ENCODE measurements at places on chromosomes 5 and 9.
A peak's percentile ranks its signal among the peaks of the same experiment; 100 is the strongest.

DNA sequence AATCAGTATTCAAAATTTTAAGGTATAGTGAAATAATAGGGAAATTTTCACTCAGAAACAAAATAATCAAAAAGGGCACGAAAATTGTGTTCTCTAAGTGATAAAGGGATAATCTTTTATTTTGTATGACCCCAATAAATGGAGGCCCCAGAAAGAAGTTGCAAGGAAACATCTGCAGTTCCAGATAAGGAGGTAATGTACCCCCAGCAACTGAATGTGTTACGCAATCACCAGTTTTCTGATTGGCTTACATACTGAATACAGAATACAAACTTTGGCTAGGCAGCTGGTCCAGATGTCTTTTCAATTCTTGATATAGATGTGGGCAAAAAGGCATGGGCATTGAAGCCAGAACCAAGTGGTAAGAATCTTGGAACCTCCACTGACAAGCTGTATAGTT is 1.7 kb upstream of the TOPORS start:
- no peak for DNase-seq

DNA sequence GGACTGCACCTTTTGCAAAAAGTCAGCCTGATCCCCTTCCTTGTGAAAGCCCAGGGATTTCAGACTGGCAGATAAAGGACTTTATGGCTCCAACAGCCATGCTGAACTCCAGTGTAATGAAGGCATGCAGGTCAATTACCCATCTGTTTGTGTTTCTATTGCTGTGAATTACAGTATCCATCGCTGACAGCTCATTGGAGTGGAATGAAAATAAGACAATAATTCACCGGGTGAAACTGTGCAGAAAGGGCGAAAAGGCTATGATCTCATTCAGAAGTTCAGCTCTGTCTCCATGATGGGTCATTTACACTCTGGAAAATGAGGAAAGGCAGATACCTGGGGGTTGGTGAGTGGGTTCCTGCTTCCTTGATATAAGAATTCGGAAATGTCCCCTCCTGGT is 148.0 kb downstream of the BRINP1 start:
- DNase-seq: no peak

GRCh38 chr5:53944981-53945380 is 365.4 kb downstream of the ARL15 start:
- DNase-seq: no peak

- no peak for DNase-seq
Observed at GRCh38 chr9:112970939-112971338, 41.1 kb downstream of the ZNF883 start.

- DNase-seq: no peak
Observed at GRCh38 chr5:56145511-56145910, 87.6 kb downstream of the ANKRD55 start.

DNA sequence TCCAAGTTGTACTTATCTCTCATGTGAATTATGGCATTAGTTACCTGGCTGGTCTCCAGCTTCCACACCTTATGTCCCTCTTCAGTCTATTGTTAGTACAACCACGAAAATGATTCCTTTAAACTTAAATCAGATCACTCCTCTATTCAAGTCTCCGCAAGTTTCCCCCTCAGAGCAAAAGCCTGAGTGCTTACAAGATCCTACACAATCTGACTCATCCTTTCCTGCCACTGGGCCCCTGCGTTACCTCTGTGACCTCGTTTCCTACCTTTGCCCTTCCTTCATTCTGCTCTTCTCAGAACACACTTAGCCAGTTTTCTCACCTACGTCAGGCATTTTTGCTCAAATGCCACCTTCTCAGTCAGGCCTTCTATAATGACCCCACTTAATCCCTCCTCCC is 45.1 kb upstream of the GLIS3 start:
- no peak for DNase-seq

GRCh38 chr5:36531401-36531800 is 75.0 kb upstream of the SLC1A3 start:
- DNase-seq: no peak

DNA sequence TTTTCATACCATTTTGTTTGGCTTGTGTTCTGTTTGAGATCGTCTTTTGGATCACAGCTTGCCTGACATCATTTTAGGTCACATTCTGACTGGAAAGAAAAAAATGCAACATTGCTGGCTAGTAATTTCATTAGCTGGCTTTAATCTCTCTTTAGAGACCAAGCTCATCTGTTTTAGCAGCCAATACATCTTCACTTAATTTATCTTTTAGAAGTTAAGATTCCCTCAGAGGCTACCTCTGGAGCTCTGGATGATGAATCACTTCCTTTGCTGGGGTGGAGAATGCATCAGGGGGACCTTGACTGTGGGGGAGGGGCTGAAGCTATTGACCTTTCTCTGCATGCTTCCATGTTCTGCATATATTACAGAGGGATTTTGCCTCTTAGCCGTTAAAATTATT is 181.5 kb upstream of the OTULINL start:
- no peak for DNase-seq

DNA sequence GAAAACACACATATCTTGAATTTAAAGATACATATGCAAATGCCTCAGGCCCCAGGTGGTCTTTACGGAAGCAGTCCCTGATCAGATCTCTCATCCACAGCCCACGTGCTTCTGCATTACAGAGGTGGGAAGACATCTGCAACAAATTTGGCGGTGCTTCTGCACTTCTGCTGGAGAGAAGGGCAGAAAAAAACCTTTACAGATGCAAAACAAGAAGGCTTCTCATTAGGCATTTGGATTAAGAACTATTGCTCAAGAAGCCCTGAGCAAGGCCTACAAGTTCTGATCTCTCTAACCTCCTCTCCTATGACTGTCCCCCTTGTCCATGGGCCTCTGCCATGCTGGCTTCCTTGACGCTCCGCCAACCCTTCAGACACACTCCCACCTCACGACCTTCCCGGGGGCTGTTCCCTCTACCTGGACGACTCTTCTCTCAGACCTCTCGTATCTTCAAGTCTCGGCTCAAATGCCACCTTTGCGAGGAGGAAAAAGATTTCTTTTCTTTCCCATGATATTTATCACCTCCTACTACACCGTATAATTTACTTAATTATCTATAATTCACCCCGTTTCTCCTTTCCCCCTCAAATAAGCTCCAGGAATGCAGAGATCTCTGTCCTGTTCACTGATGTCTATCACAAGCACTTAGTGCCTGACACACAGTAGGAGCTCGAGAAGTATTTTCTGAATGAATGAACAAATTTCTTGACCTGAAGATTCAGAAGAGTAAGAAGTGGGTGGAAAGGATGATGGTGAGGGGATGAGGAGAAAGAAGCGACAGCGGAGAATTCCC is 1.1 kb downstream of the MTMR12 start:
- peak; percentile 46 for DNase-seq

DNA sequence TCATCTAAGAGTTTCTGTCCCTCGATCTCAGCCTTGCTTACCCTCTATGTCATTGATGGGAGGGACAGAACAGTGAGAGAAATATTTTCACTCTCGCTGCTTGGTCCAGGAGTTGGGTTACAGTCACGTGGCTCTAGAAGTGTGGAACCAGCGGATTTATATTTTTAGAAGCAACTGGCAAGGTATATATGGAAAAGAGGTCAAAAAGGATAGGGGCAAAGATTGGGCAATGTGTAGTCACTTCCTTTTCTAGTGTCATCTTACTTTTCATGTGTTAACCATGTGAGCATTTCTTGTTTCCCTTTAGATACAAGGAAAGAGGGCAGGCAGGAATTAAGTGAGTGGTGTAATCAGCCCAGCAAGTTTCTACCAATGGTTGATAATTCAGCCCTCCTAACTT is 111.5 kb upstream of the ZNF366 start:
- no peak for DNase-seq

DNA sequence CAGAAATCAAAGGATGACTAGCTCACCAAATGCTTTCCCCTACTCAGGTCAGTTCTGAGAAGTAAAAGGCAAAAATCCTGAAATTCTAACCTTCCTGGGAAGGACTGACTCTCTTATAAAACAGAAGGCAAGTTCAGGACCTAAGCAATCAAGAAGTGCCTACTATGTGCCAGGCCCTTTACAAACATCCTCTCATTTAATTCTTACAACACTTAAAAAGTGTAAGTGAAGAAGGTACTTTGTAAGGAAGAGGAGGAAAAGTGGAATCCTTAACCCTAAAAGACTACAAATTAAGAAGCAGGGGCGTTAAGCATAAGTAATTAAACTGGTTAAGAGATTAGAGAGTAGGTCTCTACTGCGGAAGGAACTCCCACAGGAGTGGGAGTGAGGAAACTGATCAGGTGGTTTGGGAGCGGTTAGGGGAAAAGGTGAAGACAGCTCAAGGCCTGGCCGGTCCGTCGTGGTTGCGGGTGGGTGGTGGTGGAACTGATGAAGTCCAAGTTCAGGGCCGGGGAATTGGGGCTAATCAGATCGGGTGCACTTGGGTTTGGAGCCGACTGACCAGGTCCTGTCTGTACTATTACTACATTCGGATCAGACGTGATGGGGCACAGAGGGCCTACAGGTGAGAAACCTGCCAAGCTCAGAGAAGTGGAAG is 839 bp downstream of the MED27 start:
- peak; percentile 4 for DNase-seq

DNA sequence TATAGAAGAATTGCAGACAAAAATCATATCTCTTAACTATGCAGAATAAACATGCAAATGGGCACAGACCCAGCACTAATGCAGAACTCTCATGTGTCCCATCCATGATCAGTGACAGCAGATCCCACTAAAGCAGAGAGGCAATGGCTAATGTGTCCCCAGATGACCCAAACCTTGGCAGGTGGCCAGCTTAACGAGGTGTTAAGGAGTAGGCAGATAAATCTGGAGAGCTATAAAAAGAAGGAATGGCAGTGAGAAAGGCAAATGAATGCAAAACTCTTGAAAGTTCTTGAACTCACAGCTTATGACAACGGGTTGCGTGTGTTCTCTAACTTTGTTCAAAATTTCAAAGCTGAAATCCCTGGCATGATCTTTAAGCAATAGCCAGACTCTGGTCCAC is 265.4 kb downstream of the RASEF start:
- DNase-seq: no peak

- peak; percentile 35 for DNase-seq
Observed at GRCh38 chr5:133203317-133204305, 151.8 kb downstream of the HSPA4 start.

GRCh38 chr9:5922192-5922591 is 31.5 kb downstream of the MLANA start:
- no peak for DNase-seq

DNA sequence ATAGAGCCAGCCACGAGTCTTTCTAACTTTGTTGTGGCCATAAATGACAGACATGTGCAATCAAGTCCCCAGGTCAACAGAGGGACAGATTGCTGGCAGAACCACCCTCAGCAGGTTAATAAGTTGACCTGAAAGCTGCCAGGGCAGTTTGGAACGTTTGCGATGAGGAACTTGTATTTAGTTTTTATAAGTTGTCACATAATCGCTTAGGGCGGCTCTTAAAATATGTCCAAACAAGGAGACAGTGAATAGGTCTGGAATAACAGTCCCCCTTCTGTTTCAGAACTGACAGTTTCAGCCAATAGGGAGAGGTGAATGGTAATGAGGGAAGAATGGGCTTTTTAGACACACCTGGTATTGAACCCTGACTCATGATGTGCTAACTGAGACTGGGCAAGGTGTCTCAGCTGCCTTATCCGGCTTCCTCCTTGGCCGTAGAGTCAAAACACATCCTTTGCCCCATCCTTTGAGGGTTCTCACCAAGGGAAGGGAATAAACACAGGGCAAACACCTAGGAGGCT is 33.6 kb upstream of the GABRP start:
- DNase-seq: no peak

GRCh38 chr5:89968958-89969381 is 440.6 kb downstream of the CETN3 start:
- no peak for DNase-seq

- DNase-seq: no peak
Observed at GRCh38 chr9:124580186-124580585, 73.0 kb upstream of the NR5A1 start.

GRCh38 chr5:6573651-6574101 is 59.2 kb downstream of the NSUN2 start:
- no peak for DNase-seq

- no peak for DNase-seq
Observed at GRCh38 chr5:15483351-15484097, 16.5 kb upstream of the FBXL7 start.

DNA sequence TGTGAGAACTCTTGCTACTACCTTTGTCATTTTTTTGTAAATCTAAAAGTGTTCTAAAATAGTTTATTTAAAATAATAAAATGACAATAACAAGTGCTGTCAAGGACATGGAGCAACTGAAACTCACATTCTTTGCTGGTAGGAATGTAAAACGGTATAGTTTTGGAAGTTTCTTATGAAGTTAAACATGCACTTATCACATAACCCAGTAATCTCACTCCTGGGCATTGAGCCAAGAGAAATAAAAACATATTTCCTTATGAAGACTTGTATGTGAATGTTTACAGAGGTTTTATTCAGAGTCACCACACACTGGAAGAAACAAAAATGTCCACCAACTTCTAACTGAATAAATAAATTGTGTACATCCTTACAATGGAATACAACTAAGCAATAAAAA is 46.0 kb upstream of the COL15A1 start:
- DNase-seq: no peak

DNA sequence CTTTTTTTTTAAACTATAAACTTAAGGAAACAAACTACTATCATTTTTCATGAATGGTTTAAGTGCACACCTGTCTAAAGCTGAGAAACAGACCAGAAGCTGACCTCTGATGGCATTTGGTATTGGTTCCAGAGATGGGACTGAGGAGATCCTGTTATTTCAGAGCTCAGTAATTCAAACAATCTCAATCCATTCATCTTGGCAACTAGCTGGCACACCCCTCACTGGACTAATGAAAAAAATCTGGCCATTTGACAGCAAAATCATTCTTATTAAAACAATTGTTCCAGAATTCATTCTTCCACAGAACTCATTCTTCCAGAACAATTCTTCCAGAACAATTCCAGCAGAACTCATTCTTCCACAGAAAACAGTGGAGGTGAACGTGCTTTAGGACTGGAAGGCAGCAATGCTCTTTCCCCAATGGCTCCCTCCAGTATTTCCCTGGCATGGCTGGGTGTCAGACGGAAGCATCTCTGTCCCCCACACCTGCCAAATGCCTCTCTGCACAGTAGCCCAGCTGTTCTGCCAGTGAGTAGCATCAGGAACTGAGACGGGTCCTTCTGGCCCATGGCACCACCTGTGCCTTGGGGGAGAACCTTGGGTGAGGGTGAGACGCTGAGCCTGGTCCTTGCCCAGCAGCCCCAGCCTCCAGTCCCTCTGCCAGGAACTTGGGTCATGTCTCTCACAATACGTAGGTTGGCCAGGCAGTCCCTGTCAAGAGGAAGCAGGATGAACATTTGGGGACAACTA is 87.5 kb upstream of the EQTN start:
- no peak for DNase-seq

All from GM12865 (cell line).